ENCODE measurements at places on chromosomes 1 and 21. TPM values are rescaled to one million over a fixed set of nuclear protein-coding genes. Genes with fewer than 3 reads are reported as not detected.

The AXDND1 gene
- total RNA-seq = not detected

The CHIT1 gene
- total RNA-seq = 0.52 TPM

DNA sequence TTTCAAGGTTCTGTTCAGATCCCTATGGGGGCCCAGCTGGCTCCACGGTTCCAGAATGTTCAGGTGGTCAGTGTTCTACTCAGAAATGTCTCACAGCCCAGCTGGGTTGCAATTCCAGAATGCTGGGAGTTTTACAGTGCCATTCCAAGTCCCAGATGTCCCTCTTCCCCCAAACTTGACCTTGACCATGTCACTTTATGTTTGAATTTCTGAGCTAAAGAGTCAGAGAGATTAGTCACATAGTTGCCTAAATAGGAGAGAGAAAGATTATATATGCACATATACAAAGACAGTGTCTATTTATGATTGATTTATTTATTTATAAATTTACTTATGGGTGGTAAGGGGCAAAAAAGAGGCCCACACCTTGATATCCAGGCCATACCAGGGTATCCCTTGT is 2.5 kb downstream of the GPR3 start:
- H3K4me3 ChIP-seq = peak overlapping the region; percentile 11
- H3K4me1 ChIP-seq = peaks cover 8% of the 10 kb centered on the region
- no peaks in the 10 kb centered on the region for H3K36me3 ChIP-seq
- no peak for DNase-seq
- H3K27ac ChIP-seq = no peak overlapping the region
- H3K27me3 ChIP-seq = peaks cover 7% of the 10 kb centered on the region

DNA sequence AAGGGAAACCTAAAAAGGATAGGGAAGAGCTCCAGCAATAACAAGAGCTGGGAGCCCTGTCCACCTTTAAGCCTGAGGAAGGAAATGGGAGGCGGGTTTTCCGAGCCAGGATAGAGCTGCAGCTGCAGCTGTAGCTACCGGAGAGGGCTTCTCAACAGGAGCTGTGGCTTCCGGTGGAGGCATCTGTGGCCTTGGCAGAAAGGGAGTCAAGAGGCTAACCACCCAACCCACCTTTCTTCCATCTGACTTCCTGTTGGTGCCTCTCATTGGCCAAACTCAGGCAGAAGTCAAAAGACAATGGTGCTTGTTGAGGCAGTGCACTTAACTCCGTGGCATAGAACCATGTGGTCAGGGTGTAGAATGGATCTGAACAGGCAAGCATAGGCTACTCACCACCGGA is 313.1 kb upstream of the DAB1 start:
- H3K4me3 ChIP-seq = no peak overlapping the region
- peaks cover 2% of the 10 kb centered on the region for H3K27me3 ChIP-seq
- H3K4me1 ChIP-seq = no peaks in the 10 kb centered on the region

DNA sequence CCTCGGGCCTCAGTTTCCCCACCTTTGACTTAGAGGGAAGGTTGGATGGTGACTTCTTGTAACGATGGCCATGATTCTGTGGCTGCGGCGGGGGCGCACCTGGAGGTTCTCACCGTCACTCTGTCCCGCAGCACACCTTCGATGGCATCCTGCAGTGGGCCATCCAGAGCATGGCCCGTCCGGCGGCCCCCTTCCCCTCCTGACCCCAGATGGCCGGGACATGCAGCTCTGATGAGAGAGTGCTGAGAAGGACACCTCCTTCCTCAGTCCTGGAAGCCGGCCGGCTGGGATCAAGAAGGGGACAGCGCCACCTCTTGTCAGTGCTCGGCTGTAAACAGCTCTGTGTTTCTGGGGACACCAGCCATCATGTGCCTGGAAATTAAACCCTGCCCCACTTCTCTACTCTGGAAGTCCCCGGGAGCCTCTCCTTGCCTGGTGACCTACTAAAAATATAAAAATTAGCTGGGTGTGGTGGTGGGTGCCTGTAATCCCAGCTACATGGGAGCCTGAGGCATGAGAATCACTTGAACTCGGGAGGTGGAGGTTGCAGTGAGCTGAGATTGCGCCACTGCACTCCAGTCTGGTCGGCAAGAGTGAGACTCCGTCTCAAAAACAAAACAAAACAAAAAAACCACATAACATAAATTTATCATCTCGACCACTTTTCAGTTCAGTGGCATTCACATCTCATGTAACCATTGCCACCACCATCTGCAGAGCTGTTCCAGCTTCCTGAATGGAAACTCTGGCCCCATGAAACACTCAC is 2.1 kb upstream of the PFKL start:
- peak overlapping the region; percentile 63 for H3K27ac ChIP-seq
- peak overlapping the region; percentile 39 for H3K4me3 ChIP-seq
- DNase-seq = peak; percentile 69
- H3K36me3 ChIP-seq = peaks cover 2% of the 10 kb centered on the region
- H3K27me3 ChIP-seq = no peaks in the 10 kb centered on the region
- H3K4me1 ChIP-seq = peaks cover 30% of the 10 kb centered on the region

DNA sequence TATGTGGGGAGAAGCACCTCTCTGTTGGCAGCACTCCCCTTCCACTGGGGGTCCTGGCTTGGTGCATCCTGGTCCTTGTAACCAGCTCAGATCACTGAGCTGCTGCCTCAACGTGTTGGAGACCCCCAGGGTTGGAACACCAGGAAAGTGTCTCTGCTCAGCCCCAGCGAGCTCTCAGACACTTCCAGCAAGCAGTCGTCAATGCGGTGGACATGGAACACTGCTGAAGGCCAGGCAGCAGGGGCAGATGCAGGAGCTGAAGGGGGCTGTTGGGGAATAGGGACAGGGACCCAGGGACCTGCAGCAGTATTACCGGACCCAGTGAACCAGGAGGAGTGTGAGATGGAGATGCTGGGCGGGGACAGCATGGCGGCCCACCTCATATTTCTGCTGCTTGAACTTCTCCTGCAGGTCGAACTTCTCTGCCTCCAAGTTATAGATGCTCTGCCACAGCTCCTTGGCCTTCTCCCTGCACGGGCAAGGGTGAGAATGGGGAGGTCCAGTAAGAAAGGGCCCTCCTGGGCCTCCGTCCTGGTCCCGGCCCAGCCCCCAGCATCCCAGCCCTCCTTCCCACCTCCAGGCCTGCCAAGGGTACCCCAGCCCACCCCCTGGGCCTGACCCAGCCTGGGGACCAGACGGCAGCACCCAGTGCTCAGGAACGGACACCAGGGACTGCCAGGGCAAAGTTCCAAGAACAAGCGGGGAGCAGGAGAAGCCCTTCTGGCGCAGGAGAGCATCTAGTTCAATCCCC is 16.4 kb downstream of the TNNT2 start:
- no peak for DNase-seq
- peaks cover 2% of the 10 kb centered on the region for H3K27me3 ChIP-seq
- no peak overlapping the region for H3K27ac ChIP-seq
- no peak overlapping the region for H3K4me3 ChIP-seq
- H3K36me3 ChIP-seq = no peaks in the 10 kb centered on the region
- no peaks in the 10 kb centered on the region for H3K4me1 ChIP-seq

DNA sequence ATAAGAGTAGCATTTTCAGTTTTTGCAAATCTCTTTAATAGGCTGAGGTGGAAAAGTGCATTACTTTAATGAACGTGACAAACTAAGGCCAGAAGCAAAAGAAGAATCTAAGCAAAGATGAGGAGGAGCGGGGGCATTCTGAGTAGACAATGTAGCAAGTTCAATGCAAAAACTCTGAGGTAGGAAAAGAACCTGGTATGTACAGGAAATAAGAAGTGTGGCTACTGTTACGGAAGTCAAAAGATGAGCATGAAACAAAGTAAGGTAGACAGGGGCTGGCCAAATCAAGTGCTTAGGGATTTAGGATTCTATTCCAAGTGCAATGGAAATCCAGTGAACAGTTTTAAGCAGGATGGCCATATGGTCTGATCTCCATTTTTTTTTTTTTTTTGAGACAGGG is 63.7 kb downstream of the TOR3A start:
- DNase-seq = no peak
- peaks cover 4% of the 10 kb centered on the region for H3K36me3 ChIP-seq
- no peak overlapping the region for H3K27ac ChIP-seq
- H3K27me3 ChIP-seq = no peaks in the 10 kb centered on the region
- H3K4me1 ChIP-seq = peaks cover 24% of the 10 kb centered on the region

GRCh38 chr1:9230869-9231533 is 3.6 kb upstream of the H6PD start:
- H3K27ac ChIP-seq = no peak overlapping the region
- peaks cover 14% of the 10 kb centered on the region for H3K4me1 ChIP-seq
- no peaks in the 10 kb centered on the region for H3K36me3 ChIP-seq

GRCh38 chr1:47388030-47388890 is 27.8 kb upstream of the FOXE3 start:
- no peak overlapping the region for H3K27ac ChIP-seq
- H3K4me1 ChIP-seq = no peaks in the 10 kb centered on the region
- H3K36me3 ChIP-seq = no peaks in the 10 kb centered on the region
- no peak overlapping the region for H3K4me3 ChIP-seq
- H3K27me3 ChIP-seq = peaks cover 22% of the 10 kb centered on the region

DNA sequence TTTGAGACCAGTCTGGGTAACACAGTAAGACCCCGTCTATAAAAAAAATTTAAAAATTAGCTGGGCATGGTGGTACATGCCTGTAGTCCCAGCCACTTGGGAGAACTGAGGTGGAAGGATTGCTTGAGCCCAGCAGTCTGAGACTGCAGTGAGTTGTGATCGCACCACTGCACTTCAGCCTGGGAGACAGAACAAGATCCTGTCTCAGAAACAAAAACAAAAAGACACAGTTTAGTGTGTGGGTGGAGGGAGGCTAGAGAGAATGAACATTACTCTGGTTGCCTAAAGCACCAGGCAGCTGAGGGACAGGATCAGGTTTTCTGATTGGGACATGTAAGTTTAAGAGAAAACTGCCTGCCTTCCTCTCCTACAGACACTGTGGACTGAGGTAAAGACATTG is 42.3 kb downstream of the VAMP4 start:
- H3K4me1 ChIP-seq = no peaks in the 10 kb centered on the region
- no peak for DNase-seq
- H3K27me3 ChIP-seq = peaks cover 1% of the 10 kb centered on the region
- peaks cover 18% of the 10 kb centered on the region for H3K36me3 ChIP-seq
- no peak overlapping the region for H3K27ac ChIP-seq

DNA sequence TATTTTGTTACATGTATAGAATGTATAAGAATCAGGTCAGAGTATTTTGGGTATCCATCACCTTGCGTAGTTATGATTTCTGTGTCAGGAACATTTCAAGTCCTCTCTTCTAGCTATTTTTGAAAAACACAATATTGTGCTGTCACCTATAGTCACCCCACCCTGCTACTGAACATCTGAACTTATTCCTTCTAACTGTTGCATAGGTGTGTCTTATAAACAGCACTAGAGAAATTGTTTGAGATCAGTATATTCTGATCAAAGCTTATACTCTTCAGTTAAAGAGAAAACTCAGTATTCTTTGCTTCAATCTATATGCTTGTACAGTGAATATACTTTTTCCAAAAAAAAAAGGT is 96.0 kb downstream of the ASH1L start:
- peaks cover 31% of the 10 kb centered on the region for H3K36me3 ChIP-seq
- H3K27ac ChIP-seq = peak overlapping the region; percentile 76
- peak overlapping the region; percentile 12 for H3K4me3 ChIP-seq

Measured in activated T-helper 1 cell treated with anti-CD3 and anti-CD28 coated beads, Interleukin-12 subunit alpha, Interleukin-12 subunit beta, Interleukin-2, Interleukin-4 antibody, amounts not matched to agents 30 ng/mL and 10 ng/mL and 1 ng/mL, durations not matched to agents 14 hours and 24 hours and 36 hours (primary cell).